ENCODE measurements at places on chromosomes 2 and 18. TPM values are rescaled to one million over a fixed set of nuclear protein-coding genes. Genes with fewer than 3 reads are reported as not detected.

CBLN2 gene
- 2.7 TPM for total RNA-seq

DNA sequence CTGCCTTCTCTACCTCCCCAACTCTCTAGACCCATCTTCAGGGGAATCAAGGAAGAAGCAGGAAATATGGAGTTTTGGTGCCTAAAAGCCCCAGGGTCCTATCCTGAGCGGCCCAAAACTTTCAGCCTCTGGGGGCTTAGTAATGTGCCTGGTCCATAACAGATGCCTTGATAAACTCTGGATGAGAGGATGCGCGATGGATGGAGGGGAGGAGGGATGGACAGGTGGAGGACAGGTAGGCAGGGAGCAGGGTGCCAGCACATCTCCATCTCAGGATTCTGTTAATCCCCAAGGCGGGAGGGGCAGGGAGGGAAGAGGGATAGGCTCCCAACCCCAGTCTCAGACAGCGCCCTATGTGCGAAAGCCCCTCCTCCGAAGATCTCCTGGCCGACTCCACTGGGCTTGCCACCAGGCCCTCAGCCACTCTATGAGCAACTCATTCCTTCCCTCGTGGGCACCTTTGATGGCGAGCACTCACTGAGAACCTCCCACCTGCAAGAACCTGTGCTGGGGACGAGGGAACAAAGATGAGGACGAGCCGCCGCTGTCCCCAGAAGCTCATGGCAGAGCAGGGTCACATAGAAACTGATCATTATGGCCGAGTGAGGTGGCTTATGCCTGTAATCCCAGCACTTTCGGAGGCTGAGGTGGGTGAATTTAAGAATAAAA, 23.1 kb downstream of the HS1BP3 start:
- peaks cover 26% of the 10 kb centered on the region for H3K36me3 ChIP-seq
- peaks cover 49% of the 10 kb centered on the region for H3K4me1 ChIP-seq
- no peak overlapping the region for H3K4me3 ChIP-seq
- no peak for DNase-seq
- no peaks in the 10 kb centered on the region for H3K27me3 ChIP-seq

DNA sequence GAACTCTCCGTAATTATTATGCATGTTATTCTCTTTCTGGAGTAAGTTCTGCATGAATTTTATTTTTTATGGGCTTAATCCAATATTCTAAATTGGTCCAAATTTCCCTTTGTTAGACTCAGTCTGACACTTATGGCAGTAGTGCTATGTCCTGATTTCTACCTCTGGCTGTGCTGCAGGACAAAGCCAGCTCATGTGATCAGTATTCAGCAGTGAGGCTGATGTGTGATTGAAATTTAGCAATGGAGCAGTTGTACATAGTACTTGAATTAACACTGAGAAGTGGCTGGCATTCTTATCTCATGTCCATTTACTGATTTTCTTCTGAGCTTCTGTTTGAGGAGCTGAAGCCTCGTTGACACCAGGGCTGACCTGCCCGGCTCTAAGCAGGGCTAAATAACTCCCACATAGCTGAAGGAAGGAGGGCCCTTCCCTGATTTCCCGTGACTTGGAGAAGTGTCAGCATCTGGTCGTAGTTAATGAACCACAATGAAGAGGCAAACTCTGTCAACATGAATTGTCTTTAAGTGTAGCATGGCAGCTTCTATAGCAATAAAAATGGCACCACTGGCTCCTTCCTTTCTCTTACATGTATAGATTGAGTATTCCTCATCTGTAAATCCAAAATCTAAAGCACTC, 159.0 kb upstream of the RASGRP3 start:
- H3K27me3 ChIP-seq = no peaks in the 10 kb centered on the region
- H3K4me3 ChIP-seq = no peak overlapping the region
- H3K36me3 ChIP-seq = peaks cover 29% of the 10 kb centered on the region
- H3K27ac ChIP-seq = no peak overlapping the region

DCDC2C gene
- total RNA-seq = not detected

MOCOS gene
- total RNA-seq = 0.51 TPM

CACNB4 gene
- 0.90 TPM for total RNA-seq

DNA sequence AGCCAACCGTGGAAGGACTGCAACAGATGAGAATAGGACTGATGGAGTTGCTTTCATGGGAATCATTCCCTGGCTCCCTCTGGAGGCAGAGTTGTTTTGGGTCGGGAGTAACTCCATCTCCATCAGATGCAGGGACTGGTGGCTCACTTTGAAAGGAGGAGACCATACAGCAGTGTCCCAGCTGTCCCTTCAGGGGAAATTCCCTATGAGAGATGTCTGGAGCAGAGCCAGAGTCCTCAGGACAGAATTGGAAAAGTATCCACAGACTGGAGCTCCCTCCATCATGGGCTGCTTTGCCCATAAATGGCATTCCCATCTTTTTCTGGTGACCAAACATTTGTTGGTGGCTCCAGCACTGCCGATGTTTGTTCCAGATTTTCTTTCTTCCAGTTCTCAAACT, 144.3 kb downstream of the NCK2 start:
- no peaks in the 10 kb centered on the region for H3K27me3 ChIP-seq
- peaks cover 11% of the 10 kb centered on the region for H3K36me3 ChIP-seq
- peaks cover 42% of the 10 kb centered on the region for H3K4me1 ChIP-seq
- no peak overlapping the region for H3K4me3 ChIP-seq

CRYBA2 gene
- total RNA-seq = not detected
